Stimulated activated naive CD4-positive, alpha-beta T cell treated with Interleukin-2 at 50 U/mL for 16 hours (primary cell): ENCODE measurements at places on chromosomes 6 and 20.

GRCh38 chr20:20130399-20130798, 78.1 kb downstream of the CFAP61 start:
- no peak for DNase-seq

DNA sequence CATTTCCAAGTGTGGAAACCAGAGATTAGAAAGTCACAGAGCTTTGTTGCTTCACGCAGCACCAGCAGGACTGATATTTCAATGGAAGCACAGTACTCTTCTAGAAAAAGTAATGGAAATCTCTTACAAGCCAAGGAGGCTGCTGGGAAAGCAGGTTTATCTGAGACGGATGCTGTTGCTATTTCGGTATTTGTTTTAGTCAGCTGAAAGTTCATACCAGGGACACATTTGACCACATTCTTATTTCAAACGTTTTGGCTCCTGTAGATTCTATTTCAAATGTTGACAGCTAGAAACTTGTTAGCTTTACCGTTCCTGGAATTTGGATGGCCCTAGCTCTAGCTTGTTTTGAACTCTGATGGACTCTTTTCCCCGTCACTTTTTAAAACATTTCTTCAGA, 3.7 kb upstream of the TMEM242 start:
- no peak for DNase-seq

DNA sequence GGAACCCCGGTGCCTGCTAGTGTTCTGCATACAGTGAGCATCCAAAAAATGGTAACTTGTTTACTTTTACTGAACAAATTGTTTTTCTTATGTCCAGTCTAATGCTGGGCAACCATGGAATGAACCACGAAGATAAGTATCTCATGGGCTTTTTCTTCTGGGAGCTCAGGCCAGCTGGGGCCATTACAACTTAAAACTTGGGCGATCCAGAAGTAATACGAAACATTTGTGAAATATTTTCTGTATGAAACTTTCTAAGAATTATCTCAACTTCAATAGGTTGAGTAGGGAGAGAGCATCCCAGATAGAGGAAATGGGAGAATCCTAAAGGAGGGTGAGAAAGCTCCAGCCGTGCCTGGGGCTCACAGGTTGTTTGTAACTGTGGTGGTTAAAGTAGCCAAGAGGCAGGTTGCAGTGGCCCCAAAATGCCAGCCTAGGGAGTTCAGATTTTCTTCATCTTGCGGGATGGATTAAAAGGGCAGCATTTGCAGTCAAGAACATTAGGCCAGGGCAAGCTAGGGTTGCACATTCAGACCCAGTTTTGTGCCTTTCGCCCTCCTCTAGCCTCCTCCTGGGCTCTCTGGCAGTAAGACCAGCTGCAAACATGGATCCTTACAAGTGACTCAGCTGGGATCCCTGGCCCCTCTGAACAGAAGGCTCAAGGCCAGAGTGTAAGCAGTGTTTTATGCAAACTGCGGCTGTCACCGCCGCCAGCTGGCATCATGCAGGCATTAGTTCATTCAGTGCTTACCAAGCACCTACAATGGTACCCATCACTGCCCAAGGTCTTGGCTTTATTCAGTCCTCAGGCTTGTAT, 41.5 kb downstream of the ELMO2 start:
- DNase-seq = no peak

- no peak for DNase-seq
Measured at GRCh38 chr6:169604076-169604475, 97.8 kb downstream of the WDR27 start.

- DNase-seq = no peak
Measured at GRCh38 chr6:143159001-143159400, 98.3 kb downstream of the AIG1 start.

DNA sequence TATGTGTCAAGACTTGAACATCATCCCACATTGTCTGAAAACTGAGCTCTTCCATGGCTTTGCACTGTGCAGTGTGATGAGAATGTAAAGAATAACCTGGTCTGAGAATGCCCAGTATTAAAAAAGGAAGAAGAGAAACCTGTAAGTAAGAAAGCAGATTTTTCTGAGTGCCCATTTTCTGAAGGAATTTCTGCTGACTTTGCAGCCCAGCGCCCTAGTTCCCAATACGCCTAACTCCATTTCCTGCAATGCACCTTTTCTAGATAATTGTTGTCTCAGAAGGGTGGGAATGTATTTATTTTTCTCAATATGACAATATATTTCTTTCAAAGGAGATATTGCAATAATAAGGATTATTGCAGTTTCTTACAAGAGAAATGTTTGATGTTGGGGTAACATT, 231.5 kb downstream of the HAO1 start:
- DNase-seq = no peak

DNA sequence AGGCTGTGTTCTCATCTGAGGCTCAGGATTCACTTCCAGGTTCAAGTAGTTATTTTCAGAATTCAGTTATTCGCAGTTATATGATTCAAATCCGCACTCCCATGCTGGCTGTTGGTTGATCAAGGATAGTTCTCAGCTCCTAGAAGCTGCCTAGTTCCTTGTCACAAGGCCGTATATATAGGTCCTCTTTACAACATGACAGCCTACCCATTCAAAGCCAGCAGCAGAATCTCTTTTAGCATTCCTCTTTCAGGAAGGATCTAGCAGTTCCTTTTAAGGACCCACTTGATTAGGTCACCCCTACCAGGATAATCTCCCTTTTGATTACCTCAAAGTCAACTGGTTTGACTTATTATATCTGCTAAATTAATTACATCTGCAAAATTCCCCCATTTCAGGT, 23.8 kb upstream of the LAMP5 start:
- no peak for DNase-seq

DNA sequence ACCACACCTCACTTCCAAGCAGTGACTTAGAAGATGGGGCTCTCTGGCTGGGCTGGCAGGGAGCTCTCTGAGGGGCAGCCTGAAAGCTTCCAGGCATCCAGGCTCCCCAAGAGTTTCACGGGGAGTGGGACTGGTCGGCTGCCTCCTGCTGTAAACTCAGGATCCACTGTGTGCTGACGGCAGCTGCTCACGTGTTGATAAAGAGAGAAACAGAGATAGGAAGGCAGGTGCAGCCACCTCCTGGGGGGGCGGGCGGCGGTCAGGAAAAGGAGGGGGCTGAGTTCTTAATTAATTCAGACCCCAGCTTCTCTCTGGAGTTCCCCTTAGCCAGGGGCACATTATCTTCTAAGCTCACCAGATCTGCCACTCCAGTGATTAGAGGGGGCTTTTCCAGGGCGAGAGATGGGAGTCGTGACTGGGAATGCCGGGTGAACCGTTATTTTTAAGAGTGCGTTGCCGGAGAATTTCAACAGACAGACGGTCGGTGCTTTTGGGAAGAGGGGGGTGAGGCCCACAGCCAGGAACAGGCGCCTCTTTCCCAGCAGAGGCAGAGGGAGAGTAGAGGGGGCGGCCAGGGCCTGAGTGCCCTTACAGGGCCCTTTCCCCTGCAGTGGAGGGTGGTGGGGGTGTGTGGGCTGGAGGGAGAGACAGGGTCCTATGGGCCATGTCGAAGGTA, 70.9 kb downstream of the CD40 start:
- no peak for DNase-seq
